ENCODE measurements at places on chromosomes 4 and X.

DNA sequence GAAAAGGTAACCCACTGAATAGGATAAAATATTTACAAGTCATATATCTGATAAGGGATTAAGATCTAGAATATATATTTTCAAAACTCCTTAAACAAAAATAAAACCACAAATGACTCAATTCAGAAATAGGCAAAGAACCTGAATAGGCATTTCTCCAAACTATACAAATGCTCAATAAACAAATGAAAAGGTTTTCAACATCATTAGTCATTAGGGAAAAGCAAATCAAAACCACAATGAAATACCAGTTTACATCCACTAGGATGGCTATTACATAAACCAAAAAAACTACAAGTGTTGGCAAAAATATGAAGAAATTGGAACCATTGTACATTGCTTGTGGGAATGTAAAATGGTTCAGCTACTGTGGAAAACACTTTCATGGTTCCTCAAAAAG, 167.0 kb upstream of the GALNT7 start:
- peak; percentile 74 for DNase-seq

GRCh38 chr4:6087669-6088341, 69.6 kb upstream of the C4orf50 start:
- peak; percentile 2 for DNase-seq

GRCh38 chrX:122555925-122556324, 628.2 kb upstream of the GRIA3 start:
- DNase-seq, result no peak

- DNase-seq, result peak; percentile 1
These were observed 15.5 kb upstream of the CYLC1 start for GRCh38 chrX:83845397-83845796.

GRCh38 chrX:154398668-154399526, 720 bp downstream of the RPL10 start:
- DNase-seq, result peak; percentile 78

DNA sequence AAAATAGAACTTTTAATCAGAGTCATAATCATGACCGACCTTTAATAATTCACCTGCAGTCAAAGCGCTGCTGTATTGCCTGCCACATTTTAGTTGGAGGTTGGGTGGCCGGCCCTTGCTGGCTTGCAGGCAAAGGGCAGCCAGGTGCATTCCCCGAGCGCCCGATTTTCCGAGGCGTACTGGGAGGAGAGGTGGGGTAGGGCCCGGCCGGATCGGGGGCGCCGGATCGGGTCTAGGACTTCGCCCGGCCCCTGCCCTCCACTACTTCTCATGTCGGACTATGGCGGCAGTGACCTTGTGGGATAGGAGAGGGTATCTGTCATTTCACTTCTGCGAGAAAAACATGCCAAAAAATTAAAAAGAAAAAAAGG, 2.5 kb upstream of the RS1 start:
- DNase-seq, result no peak

- no peak for DNase-seq
These were observed 950.9 kb upstream of the NDST4 start for GRCh38 chr4:116064331-116064730.

- DNase-seq, result peak; percentile 23
These were observed 7.8 kb downstream of the ARAF start for GRCh38 chrX:47568656-47569295.

- DNase-seq, result no peak
These were observed 92.0 kb upstream of the BMPR1B start for GRCh38 chr4:94665500-94666404.

DNA sequence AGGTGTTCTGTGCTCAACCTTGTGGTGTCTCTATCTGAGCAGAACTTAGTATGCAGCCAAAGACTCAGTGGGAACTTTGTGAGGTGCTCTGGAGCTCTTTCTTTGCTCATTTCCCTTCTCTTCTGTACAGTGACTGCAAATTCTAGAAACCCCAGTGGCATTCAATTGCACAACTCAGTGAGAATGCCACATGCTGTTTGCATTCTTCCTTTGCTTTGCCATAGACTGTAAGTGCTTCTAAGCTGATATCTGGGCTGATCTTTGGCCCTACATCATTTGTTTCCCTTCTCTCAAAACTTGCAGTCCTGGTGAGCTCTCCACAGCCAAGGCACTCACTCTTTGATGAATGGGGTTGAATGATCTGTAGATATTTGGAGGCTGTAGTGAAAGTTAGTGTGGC, 7.0 kb downstream of the PNMA3 start:
- DNase-seq, result peak; percentile 37

DNA sequence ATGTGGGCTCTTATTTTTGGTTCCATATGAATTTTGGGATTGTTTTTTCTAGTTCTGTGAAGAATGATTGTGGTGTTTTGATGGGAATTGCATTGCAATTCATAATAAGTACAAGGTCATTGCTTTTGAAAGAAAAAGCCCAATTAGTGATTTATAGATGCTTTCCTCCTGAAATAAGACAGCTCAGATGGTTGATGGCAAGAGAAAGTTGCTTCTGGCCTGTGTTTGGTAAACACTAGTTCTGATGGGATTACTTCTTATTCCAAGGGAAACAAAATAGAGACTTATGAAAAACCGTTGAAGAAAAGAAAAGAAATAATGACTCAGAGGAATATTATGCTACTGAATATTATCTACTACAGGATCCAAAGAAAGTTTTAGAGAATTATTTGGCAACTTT, 144.9 kb downstream of the SPANXA1 start:
- DNase-seq, result peak; percentile 9

DNA sequence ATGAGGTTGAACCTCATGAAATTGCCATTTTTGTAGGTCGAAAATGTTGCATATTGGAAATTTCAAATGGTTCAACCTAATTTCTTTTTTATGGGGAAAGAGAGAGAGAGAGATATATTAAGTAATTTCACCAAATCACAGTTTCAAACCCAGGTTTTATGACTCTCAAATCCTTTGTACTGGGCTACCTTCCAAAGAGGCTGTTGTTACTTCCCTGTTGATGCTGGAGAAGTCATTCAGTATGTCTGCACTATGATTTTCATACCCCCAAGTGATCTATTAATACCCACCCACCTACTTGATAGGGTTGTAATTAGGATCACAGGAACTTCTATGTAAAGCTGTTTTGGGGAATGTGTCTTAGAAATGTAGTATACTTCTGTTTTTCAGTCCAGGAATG, 109.9 kb downstream of the ZNF330 start:
- no peak for DNase-seq

DNA sequence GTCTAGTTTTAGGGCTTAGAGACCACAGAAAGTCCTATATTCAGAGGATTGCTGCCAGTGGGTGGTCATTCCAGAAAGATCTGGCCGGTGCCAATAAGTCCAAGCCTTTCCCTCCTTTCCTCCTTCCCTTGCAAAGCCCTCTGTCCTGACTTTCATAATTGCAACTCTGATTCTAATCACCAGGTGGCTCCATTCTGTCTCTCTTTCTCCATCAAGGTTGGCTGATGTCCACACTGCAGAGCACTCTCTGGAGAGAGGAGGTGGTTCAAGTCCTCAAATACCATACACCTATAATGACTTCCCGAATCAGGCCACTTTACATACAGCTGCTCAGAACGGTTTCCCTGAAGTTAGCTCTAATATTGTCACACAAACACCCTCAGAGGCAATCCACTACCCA, 22.4 kb upstream of the ARMCX4 start:
- DNase-seq, result peak; percentile 18

- peak; percentile 36 for DNase-seq
These were observed 136.4 kb downstream of the MAPK10 start for GRCh38 chr4:86223472-86223871.

DNA sequence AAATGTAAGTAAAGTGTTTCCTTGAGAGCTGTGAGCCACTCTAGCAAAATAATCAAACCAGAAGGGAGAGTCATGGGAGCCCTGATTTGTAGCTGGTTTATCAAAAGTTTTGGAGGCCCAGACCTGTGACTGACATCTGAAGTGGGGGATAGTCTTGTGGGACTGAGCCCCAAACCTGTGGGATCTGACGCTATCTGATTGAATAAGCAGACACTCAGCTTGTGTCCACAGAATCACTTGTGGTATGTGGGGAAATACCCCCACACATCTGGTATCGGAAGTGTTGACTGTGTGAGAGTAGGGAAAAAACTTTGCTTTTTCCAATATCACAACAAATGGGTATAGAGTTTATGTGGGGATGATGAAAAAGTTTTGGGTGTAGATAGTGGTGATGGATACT, 35.4 kb downstream of the FUNDC1 start:
- no peak for DNase-seq

DNA sequence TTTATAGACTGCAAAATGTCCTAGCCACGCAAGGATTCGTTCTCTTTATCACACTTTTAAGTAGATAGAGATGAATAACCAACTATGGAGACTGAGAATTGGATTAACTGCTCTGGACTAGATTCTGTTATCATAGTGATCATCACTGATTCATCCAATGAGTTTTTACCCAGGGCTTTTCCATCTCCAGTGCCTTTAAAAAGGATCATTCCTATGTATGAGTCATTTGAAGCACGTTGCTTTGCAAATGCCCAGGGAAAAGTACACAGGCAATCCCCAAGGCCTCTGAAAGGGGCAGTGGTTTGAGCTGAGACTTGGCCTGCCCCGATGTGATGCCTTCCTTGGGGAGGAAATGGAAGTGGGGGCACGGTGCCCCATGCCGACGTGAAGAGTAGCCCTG, 122.7 kb upstream of the PSAPL1 start:
- DNase-seq, result peak; percentile 89

GRCh38 chr4:70603856-70604255, 11.8 kb downstream of the AMBN start:
- no peak for DNase-seq

DNA sequence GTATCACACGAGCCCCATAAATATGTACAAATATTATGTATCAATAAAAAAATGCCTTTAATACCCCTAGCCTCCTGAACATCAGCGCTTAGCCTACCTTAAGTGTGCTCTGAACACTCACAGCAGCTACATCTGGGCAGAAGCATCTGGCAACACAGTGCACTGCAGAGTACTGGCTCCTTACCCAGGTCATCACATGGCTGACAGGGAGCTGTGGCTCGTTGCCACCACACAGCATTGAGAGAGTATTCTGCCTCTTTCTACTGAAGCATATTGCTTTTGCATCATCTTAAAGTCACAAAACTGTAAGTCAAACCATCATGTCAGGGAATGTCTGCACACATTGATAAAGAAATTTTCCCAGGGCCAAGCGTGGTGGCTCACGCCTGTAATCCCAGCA, 55.2 kb downstream of the TRIML1 start:
- no peak for DNase-seq

DNA sequence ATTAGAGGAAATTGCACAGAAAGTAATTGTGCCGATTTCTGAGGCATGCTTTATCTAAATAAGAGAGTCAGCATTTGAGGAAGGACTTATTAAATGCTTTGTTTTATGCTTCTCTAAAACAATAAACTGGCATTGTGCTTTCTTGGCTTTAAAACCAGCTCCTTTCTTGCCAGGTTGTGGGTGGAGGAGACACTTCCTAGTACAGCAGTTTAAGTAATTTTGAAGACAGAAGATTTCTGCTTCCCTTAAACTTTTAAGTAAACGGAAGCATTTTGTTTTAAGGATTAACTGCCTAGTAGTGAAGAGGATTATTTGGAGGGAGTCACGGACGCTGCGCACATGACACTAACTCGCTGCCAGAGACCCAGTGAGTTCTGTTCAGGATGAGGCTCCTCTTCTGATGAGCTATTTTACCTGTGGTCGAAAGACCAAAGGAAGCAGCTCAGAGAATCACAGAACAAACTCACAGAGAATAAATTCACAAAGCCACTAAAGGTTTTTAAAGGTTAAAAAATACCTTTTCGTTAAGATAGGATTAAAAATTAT, 169.5 kb downstream of the TLL1 start:
- DNase-seq, result no peak

- peak; percentile 85 for DNase-seq
These were observed 139.6 kb downstream of the SOWAHB start for GRCh38 chr4:76758290-76758882.

GRCh38 chrX:110086162-110086915, 83.4 kb downstream of the TMEM164 start:
- DNase-seq, result peak; percentile 52

DNA sequence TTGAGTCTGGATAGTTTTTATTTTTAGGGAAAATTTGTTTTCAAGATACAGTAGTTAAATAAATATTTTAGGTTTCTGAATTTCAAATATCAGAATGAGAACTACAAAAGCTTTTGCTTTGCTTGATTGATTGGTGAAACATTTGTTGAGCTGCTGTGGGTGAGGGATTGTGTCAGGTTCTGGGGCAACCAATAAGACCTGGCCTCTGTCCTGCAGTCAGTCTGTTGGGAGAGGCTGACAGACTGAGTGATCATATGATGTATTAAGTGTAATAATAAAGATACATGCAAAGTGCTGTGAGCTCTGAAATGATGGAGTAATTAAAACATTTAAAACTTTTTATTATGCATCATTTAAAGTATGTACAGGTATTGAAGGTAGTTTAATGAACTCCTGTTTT, 9.6 kb downstream of the KDM6A start:
- DNase-seq, result no peak

GRCh38 chr4:111535792-111536191, 609.5 kb upstream of the FAM241A start:
- DNase-seq, result no peak

GRCh38 chrX:69605521-69605920, 10.4 kb upstream of the EDA start:
- DNase-seq, result no peak

GRCh38 chr4:64158648-64159326, 250.5 kb downstream of the TECRL start:
- peak; percentile 58 for DNase-seq

- DNase-seq, result peak; percentile 62
These were observed at the start of gene GPC3 for GRCh38 chrX:133985164-133985966. Gene GPC3 (minus strand): TSS chrX:133985594.

DNA sequence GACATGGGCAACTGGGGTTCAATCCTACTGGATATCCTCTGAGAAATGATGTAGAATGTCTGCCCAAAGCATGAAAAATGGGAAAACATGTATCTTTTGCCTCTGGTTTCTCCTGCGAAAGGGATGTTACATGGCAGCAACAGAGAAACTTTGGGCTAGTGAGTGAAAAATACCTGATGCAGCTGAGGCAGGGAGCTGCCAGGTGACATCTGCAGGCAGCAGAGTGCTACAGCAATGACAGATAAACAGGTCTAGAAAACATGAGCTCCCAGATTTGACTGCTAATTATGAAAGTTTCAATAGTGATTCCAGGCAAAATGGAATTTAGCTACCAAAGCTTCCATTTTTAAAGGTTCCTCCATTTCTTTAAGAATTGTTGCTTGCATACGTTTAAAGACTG, 4.8 kb upstream of the CXCL1 start:
- no peak for DNase-seq

DNA sequence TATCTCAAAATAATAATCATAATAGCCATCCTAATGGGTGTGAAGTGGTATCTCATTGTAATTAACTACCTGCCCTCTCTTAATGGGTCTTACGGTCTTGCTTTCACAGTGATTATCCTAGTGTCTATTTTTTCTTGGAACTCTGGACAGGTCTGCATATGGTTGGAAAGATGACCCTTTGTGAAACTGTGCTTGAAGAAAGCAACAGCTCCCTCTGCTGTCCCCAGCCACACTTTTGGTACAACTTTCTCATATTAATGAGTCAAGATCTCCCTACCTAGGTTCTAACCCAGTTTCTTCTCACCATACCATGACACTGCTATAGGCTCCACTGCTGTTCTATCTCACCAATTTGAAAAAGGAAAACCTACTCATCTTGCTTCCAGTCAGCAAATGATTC, 2.4 kb downstream of the TFDP3 start:
- peak; percentile 20 for DNase-seq
